ENCODE measurements at places on chromosomes 1 and 21. TPM values are rescaled to one million over a fixed set of nuclear protein-coding genes. Genes with fewer than 3 reads are reported as not detected.

The OR6N1 gene
- total RNA-seq, result not detected

GRCh38 chr1:115790846-115791245, 22.3 kb upstream of the CASQ2 start:
- peaks cover 21% of the 10 kb centered on the region for H3K27me3 ChIP-seq
- H3K36me3 ChIP-seq, result no peaks in the 10 kb centered on the region
- DNase-seq, result no peak
- H3K4me1 ChIP-seq, result no peaks in the 10 kb centered on the region
- no peak overlapping the region for H3K4me3 ChIP-seq

DNA sequence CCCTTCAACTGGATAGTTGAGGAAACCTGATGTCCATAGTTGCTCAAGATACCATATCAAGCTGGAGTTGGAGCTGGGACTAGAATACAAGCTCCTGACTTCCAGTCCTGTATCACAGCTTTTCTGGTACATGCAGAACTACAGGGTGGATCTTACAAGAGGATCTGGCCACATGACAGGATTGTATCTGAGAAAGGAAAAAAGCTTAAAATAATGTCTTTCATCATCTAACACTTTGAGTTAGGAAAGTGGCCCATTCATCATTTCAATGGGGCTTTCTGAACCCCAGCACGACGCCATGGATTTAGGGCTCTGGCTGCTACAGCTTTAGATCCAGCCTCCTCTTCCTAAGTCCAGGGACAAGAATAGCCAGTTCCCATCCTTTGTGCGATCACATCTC, 46.9 kb downstream of the RASSF5 start:
- DNase-seq, result no peak
- peaks cover 23% of the 10 kb centered on the region for H3K27me3 ChIP-seq
- H3K4me1 ChIP-seq, result peaks cover 12% of the 10 kb centered on the region
- no peaks in the 10 kb centered on the region for H3K36me3 ChIP-seq
- H3K4me3 ChIP-seq, result no peak overlapping the region

GRCh38 chr1:231200388-231201031, 38.7 kb downstream of the TRIM67 start:
- peaks cover 3% of the 10 kb centered on the region for H3K4me1 ChIP-seq
- DNase-seq, result peak; percentile 91
- H3K4me3 ChIP-seq, result no peak overlapping the region

The KRTAP12-2 gene
- total RNA-seq, result not detected
